ENCODE measurements at places on chromosomes 16 and 17.

GRCh38 chr17:55567240-55568214 is 56.3 kb upstream of the SMIM36 start:
- no peak for DNase-seq

- no peak for DNase-seq
Measured at GRCh38 chr16:28524681-28525171, 14.0 kb downstream of the NUPR1 start.

DNA sequence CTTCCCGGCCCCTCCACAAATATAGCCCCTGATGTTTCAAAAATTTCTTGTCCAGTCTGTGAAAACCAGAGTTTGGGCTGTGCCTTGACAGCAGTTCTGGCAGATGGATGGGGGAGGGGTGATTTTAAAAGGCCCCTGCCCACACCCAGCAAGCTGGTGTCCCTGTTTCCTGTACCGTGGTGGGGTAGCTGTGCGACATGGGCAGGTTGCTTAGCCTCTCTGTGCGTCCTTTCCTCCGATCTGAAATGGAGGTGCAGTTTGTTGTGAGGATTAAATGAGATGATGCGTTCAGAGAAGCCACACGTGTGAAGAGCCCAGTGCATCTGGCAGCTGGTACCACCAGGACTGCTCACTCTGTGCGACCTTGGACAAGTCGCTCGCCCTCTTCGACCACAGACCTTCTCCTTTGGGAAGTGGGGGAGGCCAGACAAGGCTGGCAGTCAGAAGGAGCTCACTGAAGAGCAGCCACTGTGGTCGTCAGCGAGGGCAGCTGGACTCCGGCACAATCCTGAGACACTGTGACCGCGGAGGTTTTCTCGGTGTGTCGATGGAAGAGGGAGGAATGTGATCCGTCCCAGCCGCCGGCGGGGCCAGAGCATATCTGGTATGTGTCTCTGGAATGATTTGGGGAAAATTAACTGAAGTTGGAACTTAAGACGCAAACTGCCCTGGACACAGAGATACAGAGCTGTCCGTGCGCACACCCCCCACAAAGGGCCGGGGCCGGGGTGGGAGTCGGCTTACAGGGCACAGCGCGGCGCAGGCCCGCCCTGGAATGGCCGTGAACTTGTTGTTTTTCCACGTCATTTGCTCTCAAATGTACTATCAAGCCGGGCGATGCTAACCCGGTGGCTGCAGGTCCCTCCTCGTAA is 721 bp upstream of the WFIKKN2 start:
- DNase-seq = no peak

DNA sequence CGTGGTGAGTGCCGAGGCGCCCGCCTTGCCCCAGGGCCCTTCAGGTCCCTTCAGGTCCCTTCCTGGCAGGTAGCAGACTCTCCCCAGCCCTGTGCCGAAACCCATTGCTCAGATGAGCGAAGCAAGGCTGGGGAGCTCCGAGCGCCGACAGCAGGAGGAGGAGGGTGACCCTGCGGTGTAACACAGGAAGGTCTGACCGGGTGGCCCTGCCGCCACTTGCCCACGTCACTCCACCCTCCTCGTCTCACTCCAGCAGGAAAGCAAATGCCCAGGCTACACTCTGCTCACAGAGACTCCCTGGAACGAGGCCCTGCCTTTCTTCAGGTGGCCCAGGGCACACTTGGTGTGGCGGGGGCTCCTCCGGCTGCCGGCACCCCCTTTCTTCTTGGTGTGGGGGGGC is 57.2 kb downstream of the ACTG1 start:
- DNase-seq = no peak

GRCh38 chr17:30950669-30951399 is 20.0 kb upstream of the RNF135 start:
- DNase-seq = no peak

DNA sequence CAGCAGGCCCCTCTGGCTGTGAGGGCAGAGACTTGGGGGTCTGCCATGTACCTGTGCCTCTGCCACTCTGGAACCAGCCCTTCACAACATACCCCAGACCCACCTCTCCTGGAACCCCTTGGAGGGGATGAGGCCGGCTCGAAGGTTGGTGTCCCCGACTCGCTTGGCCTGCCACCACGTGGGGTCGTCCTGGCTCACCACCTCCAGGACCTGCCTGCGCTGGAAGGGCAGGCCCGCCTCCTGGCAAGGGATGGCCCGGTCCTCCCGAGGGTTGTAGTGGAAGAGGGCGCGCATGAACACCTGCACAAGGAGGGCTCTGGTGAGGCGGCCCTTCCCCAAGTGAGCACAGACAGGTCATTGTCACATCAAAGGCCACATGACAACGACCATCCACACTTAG is 12.2 kb downstream of the MPP3 start:
- DNase-seq = no peak

- no peak for DNase-seq
Measured at GRCh38 chr16:26710450-26710849, 356.3 kb upstream of the C16orf82 start.

- DNase-seq = no peak
Measured at GRCh38 chr16:76466871-76467270, 189.7 kb downstream of the CNTNAP4 start.

DNA sequence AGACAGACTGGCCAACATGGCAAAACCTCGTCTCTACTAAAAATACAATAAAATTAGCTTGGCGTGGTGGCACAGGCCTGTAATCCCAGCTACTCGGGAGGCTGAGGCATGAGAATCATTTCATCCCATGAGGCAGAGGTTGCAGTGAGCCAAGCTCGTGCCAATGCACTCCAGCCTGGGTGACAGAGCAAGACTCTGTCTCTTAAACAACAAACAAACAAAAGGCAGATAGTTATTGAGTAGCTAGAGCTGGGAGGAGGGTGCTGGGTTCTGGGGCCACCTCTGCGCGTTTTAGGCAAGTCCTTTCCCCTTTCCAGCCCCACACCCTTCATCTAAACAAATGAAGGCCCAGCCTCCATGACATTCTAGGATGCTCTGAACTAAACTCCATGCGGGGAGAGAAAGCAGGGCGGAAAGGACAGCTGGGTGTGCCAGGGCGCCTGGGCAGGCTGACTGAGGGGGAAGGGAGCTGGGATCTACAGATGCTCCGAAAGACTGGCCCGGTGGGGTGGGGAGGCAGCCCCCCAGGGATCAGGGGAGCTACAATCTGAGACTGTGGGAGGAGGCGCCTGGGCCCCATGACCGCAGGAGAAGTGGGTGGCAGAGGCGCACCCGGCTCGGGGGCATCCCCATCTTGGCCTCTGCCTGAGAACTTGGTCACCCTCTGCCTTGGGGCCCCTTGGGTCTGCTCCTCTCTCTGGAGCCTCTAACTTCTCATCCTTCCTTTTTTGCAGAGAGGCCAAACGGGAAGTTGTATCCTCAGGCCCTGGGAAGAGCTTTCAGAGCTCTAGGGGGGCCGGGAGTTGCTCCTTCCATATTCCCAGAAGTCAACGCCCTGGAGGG is 910 bp downstream of the ITGAL start:
- no peak for DNase-seq

DNA sequence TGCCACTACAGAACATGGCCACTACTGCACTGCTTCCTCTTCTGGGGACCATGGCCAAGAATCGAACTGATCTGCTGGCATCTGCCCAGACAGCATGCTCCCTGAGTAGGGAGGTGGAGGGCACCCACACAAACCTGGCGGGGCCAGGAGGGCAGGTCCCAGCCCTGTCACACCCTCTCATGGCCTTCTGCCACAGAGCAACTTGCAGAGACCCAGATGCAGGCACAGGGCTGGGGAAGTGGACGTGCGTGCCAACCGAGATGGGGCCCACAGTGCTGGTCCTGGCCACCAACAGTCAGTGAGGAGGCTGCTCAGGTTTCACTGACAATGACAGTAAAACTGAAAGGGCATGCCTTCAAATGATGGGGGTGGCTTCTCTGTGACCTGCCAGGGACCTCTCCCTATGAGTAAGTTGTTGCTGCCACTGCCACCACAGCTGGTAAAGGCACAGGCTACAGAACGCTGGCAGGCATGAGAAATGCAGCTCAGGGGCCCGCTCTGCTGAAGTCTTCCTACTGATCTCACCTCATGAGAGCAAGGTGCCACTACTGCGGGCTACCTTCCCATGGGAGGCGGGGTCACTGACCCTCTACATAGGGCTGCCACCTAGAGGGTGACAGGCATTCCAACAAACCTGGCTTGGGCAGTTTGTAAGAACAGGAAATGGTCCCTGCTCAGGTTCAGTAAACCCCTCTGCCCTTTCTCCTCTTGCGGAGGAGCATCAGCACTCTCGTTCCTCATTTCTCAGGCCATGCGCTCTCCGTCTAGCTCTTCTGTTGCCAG is 15.5 kb downstream of the HIC1 start:
- DNase-seq = no peak

DNA sequence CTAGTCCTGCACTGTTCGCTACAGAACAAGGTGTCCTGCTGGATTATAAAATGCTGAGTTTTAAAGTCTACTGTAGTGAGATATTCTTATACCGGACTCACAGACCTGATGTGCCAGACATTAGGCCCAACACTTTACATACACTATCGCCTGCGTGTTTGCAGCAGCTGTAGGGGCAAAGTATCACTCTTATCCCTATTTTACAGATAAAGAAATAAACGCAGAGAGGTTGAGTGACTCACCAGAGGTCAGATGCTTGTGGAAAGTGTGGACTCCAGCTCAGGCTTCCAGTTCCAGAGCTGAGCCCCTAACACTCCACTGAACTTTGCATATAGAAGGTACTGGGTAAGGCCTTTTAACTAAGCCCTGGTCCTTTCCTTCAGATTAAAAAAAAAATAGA is 47.4 kb downstream of the PLXDC1 start:
- no peak for DNase-seq

DNA sequence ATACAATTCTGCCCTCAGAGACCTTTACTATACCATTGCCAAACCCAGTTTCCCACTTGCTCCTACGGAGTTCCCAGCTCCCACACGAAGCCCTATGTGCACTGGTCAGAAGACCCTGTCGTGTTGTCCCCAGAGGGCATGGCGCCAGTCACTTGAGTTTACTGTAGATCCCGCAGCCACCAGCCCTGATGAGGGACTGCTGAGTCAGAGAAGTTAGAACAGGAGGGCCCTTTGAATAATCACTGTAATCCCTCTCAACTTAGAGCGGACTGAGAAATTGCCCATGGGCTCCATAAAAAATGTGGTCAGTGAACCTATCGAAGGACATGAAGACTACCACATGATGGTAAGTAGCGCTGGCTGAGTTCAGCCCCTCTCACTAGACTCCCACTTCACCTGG is 9.2 kb downstream of the UBFD1 start:
- DNase-seq = no peak

- no peak for DNase-seq
Measured at GRCh38 chr16:27080895-27081294, 14.2 kb downstream of the C16orf82 start.

DNA sequence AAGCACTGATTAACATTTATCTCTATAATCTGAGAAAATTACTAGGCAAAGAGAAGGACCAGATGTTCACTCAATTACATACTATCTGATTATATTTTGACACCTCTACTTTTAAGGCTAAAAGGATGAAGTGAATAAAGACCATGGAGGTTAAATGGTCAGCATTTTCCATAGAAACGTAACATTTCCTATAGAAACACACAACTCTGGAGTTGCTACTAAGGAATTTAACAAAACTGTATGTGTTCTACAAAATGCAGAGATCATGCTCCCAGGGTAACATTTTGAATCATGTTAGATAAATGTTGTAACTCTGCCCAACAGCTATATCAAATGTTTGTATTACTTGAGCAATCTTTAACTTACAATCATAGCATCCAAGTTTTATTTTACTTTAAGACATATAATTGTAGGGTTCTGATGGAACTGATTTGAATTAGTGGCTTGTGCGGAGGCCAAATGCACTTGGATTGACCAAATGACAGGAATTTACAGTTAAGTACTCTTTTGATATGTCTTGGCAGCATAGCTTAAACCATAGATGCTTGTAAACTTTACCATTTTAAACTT is 97.7 kb downstream of the RPGRIP1L start:
- DNase-seq = no peak

GRCh38 chr17:32303781-32304288 is 38.1 kb downstream of the C17orf75 start:
- DNase-seq = no peak

GRCh38 chr17:42399948-42400843 is 12.0 kb upstream of the STAT3 start:
- DNase-seq = no peak

- no peak for DNase-seq
Measured at GRCh38 chr17:73462823-73463222, 151.0 kb upstream of the CDC42EP4 start.

GRCh38 chr17:55735731-55736405 is 13.2 kb upstream of the TMEM100 start:
- DNase-seq = no peak

- DNase-seq = no peak
Measured at GRCh38 chr17:69593716-69594115, 179.2 kb downstream of the MAP2K6 start.

- no peak for DNase-seq
Measured at GRCh38 chr16:8872967-8873865, 4.4 kb upstream of the CARHSP1 start.

DNA sequence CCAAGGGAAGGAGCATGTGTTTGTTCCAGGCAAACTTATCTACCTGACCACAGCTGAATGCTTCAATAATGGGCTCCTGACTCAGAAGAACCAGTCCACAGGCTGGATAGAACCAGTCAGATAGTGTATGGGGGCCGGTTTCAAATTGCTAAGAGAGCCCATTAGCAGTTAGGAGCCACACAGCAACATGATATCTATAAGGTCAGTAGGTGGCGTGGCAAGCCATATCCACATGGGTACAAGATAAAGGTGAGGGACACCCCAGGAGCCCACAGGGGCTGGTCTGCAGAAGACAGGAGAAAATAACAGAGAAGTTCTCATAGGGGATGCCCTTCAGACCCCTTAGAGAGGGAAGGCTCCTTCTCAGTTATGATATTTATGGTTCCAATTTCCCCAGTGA is 31.6 kb upstream of the CDRT15 start:
- DNase-seq = no peak

DNA sequence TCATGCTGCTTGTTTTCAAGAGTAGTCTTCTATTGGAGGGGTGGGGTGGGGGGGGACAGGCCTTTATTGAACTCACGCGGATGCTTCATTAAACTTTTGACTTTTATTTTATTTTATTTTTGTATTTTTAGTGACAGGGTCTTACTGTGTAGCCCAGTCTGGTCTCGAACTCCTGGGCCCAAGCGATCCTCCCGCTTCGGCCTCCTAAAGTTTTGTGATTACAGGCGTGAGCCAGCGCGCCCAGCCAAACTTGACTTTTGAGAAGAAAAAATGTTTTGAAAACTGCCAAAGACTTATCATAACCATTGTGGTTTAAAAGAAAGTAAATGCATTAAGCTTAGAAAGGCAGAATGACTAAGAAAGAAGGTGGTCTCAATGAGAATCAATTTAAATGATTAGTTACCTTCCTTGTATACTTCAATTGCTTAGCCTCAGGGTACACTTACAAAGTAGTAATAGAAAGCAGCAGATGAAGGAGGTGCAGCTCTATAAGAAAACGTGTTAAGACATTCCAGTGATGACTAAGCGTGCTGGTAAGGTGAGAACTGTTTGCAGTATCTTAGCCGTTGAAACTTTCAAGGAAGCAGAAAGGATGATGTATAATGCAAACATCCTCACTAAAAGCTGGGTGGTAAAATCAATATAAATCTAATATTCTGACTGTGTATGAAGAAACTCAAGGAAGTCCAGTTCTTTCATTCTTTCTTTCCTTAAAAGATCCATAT is 1.2 kb downstream of the AP2B1 start:
- DNase-seq = no peak

Data from stimulated activated CD8-positive, alpha-beta memory T cell treated with anti-CD3 and anti-CD28 coated beads, Interleukin-4, amount 100 ng/mL, for 1 hour (primary cell).